ENCODE measurements at places on chromosomes 5 and 9. TPM values are rescaled to one million over a fixed set of nuclear protein-coding genes. Genes with fewer than 3 reads are reported as not detected.

DNA sequence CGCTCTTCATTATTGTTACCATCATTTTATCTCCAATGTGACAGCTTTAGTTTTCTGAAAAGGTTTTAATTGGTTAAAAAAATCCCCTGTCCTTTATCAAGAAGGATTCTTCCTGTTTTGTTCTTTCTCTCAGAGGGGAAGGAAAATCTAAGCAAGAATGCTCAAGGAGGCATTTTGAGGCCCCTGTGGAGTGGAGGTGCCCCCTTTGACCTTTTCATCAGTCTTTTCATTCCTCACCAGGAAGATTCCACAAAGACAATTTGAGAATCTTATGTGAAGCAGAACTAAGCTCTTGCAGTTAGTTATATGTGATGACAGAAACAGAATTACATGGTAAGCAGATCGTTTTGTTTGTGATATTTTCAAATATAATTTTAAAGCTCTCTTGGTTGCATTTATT, 489.6 kb downstream of the MAN2A1 start:
- DNase-seq, result no peak

- DNase-seq, result no peak
Observed at GRCh38 chr9:128972956-128973355, 25.5 kb downstream of the NUP188 start.

- DNase-seq, result no peak
Observed at GRCh38 chr5:170761708-170762066, 21.8 kb upstream of the GABRP start.

DNA sequence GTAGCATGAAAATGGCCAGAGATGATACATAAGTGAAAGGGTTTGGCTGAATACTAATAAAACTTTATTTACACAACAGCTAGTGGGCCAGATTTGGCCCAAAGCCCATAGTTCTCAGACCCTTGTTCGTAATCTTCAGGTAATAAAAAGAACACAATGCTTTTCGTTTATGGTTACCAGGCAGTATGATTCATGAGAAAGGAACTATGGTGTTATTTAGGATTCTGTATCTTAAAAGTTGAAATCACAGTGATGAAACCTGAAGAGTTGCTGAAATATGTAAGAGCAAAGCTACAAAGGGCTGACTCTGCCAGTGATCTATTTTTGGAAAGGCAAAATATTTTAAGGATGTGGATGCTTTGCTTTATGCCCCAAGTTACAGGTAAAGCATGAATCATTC, 192.7 kb downstream of the SMC2 start:
- no peak for DNase-seq

DNA sequence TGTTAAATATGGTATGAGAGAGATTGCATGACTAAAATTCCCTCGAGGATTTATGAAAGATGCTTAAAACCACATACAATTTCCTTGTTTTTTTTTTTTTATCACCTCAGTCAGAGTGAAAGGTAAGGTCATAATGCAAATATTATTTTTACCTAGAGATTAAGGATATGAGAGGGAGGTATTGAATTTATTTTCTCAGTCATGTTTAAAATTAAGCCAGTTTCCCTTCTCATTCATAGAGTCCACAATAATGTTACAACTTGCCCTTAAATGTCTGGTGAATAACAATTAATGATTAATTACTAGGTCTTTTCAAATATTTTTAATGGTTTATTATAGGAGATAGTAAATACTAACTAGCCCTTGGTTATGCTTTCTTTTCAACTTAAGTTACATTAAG, 144.9 kb upstream of the HAPLN1 start:
- no peak for DNase-seq

- no peak for DNase-seq
Observed at GRCh38 chr5:138544181-138545134, 1.4 kb upstream of the ETF1 start.

DNA sequence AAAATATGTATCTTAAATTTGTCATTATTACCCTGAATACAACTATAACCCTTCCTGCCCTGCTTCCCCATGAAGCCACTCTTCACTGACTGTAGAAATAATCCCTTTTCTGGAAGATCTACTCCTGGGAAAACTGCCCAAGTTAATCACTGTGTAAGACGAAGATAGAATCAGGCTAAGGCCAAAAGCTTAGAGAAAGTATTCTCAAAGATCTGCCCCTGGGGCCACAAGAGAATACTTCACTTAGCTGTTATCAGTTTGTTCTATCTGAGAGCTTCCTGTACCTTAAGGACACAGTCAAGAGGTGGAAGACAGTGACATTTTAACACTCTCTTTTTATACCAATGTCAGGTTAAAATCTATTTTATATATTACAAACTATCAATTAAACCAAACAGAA, 33.8 kb downstream of the RNF145 start:
- DNase-seq, result no peak

Gene EXD3
- total RNA-seq, result 14.9 TPM

GRCh38 chr5:163350083-163350482, 87.3 kb upstream of the CCNG1 start:
- no peak for DNase-seq

DNA sequence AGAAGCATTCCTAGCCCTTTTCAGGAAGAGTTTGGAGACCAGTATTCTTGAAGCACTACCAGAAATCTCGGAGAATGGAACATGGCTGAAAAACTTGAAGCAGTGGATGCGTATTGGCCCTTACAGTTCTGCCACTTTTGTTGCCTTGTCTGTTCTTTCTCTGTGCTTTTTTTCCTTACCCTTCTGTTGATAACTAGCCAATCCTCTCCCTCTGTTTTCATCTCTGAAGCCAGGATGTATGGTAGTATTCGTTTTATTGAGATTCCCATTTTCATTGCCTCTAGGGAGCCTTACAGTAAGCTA, 564 bp upstream of the CCNH start:
- DNase-seq, result no peak

Gene BARX1
- not detected for total RNA-seq

Gene ZNF300
- total RNA-seq, result 2.4 TPM

Gene ADAMTS2
- 79.4 TPM for total RNA-seq

- no peak for DNase-seq
Observed at GRCh38 chr9:74521009-74521408, 23.9 kb downstream of the RORB start.

GRCh38 chr9:135909371-135909770, 2.0 kb upstream of the CAMSAP1 start:
- peak; percentile 72 for DNase-seq

Gene CER1
- not detected for total RNA-seq

Gene RABL6
- 54.9 TPM for total RNA-seq

Gene HTR1A
- total RNA-seq, result not detected

DNA sequence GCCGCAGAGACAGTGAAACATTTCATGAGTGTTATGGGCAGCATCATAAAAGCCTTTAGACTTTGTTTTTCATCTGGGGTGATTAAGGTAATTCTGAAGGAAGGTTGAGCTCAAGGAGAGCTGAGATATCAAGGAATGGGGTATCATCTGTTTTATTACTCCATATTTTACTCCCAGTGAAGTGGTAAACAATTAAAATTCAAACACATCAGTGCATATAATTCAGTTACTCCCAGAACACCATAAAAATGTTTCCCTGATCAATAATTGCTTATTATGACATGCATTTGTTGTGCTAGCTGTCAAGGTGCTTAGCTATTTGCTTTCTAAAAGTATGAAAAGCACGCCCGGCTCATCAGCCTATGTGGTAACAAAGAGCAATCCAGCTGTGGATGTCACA, 81.7 kb downstream of the DOCK8 start:
- DNase-seq, result no peak

DNA sequence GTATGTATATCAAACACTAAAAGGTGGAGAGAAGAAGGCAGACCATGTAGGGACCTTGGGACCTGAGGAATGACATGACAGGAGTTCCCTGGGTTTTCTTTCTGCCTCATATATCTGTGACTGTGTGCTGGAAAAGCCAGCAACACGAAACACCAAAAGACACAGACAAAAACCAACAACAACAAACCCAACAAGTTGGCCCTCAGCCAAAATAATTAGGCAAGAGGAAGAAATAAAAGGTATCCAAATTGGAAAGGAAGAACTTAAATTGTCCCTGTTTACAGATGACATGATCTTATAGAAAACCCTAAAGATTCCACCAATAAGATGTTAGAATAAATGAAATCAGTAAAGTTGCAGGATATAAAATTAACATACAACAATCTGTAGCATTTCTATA, 21.7 kb downstream of the ABO start:
- no peak for DNase-seq

Gene SYK
- total RNA-seq, result 26.7 TPM

DNA sequence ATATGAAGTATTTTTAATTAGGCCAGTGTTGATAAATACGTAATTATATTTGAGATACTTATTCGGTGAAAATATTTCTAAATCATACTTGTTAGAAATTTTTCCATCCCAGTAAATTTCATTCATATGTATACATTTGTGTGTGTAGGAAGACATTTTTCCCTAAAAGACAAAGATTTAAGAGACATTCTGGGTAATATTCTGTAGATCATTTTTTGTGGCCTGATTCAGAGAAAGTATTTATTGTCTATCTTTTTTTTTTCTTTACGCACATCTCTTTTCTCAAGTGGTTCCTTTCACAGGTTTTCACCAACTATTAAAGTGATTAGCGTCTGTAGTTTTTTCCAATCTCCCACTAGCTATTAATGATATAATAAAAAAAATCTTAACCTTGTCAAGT, 224.1 kb downstream of the MEF2C start:
- no peak for DNase-seq

GRCh38 chr9:16202914-16203728, 650.3 kb downstream of the CCDC171 start:
- no peak for DNase-seq

- DNase-seq, result no peak
Observed at GRCh38 chr5:5220901-5221631, 80.9 kb downstream of the ADAMTS16 start.

Gene GRXCR2
- not detected for total RNA-seq

DNA sequence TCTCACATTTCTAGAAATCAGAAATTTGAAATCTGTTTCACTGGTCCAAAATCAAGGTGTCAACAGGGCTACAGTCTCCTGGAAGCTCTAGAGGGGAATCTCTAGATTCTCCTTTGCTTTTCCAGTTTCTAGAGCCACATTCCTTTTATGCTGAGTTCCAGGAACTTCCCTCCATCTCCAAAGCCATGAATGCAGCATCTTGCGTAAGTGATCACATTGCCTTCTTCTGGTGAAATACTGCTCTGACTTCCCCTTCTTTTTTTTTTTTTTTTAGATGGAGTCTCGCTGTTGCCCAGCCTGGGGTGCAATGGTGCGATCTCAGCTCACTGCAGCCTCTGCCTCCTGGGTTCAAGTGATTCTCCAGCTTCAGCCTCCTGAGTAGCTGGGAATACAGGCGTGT, 23.8 kb downstream of the GDA start:
- DNase-seq, result no peak

Gene ST6GALNAC6
- 109 TPM for total RNA-seq

Gene IER5L
- total RNA-seq, result 13.8 TPM

Gene HARS1
- total RNA-seq, result 50.7 TPM

- DNase-seq, result no peak
Observed at GRCh38 chr5:150208187-150209098, 18.6 kb downstream of the SLC6A7 start.

DNA sequence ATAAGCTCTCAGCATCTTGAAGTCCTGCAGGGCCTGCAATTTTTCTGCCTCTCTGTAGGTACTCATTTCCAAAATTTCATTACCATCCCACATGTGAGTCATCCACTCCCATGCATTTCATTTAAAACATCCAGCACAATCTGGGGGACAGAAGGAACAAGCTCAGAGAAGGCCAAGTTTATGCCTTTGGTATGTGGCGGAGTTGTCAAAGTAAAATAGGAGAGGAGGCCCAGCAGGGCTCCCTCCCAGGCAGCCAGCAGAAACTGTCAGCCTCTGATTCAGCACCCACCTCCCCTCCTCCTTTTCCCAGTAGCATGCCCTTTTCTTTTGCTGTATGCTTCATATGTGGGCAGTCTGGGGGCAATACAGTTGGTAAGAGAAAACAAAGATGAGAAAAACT, 126.4 kb upstream of the ZNF366 start:
- DNase-seq, result no peak

- no peak for DNase-seq
Observed at GRCh38 chr5:108917596-108917995, 169.9 kb downstream of the FER start.

- DNase-seq, result no peak
Observed at GRCh38 chr9:73168298-73168934, 16.8 kb downstream of the ANXA1 start.

Gene HNRNPAB
- total RNA-seq, result 186 TPM

Gene LECT2
- total RNA-seq, result not detected

Gene AGXT2
- total RNA-seq, result not detected

Gene SPATA31C1
- not detected for total RNA-seq

DNA sequence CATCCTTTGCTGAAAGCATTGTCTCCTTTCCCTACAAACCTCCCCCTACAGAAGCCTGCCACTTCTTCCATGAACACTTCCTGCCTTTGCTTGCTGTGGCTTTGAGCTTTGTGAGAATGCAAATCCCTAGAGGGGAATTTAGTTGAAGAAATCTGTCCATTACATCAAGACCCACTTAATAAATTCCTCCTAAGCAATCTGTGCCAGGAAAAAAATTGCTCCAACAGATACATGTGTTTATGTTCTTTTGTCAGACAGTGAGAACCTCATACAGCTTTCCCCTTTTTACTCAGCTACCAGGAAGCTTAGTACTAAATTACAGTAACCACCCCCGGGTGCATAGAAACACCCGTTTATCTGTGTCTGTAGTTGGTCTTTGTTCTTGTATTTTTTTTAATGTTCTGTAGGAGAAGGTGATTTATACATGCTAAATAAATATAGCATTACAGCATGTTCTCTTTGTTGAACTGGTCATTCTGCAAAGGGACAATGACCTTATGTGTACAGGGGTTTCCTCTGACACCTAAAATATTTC, 43.9 kb downstream of the SH3TC2 start:
- DNase-seq, result no peak

GRCh38 chr9:88537761-88538091, 2.7 kb downstream of the NXNL2 start:
- DNase-seq, result no peak

GRCh38 chr9:137434498-137435380, 6.4 kb downstream of the ENTPD8 start:
- no peak for DNase-seq

Gene SPATA31E1
- not detected for total RNA-seq

Gene SAPCD2
- total RNA-seq, result 0.42 TPM

Gene NMUR2
- not detected for total RNA-seq

DNA sequence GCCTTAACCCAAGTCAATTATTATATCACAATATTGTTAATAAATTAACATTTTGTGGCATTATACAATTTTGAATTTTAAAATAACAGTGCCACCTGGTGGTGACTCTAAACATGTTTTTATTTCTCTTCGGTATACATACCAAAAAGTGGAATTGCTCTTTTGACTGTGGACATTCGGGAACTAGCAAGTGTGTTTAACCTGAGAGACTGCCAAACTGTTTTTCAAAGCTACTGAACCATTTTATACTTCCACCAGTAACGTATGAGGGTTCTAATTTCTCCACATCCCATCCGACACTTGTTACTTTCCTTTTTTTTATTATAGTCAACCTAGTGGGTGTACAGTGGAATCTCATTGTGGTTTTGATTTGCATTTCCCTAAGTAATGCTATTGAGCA, 18.3 kb upstream of the HSDL2 start:
- no peak for DNase-seq

Gene ARHGEF37
- 3.9 TPM for total RNA-seq

Data from mesenteric fat pad (tissue), 1 donor.